ENCODE measurements at places on chromosomes 5 and 9.

DNA sequence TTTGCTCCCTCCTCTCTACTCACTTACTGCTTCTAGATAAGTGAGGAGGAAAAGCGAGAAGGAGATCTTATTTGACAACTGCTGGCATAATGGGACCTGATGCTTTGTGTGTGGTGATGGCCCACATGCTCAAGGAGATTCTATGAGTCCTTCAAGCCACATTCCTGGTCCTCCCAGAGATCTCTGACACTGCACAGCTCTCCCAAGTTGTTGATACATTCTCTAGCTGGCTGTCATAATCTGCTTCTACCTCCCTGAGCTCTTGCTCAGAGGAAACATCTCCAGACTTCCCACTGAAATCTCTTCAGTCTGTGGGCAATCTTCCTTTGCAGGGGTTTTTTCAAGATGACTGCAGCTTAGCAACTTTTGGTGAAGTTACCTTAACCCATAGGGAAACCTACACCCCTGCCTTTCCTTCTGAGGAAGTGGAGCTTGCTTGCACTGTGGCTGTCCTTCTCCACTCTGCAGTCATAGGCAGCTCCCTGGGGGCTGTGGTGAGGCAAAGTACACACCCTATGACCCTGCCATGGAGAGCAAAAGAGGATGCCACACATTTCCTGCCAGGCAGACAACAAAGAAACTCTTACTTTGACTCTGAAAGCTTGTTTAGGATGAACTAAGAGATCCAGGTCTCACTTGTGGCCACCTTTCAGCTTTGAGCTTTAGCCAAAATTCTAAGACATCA is 163.8 kb downstream of the TMEM38B start:
- no peak for DNase-seq

DNA sequence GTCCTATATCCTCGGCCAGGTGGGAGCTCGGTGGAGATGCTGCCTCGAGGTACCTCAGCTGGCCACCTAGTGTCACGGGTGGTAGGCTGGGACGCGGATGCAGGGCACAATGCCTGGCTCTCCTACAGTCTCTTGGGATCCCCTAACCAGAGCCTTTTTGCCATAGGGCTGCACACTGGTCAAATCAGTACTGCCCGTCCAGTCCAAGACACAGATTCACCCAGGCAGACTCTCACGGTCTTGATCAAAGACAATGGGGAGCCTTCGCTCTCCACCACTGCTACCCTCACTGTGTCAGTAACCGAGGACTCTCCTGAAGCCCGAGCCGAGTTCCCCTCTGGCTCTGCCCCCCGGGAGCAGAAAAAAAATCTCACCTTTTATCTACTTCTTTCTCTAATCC is 2.0 kb downstream of the PCDHGC3 start:
- DNase-seq, result no peak

GRCh38 chr5:105735704-105736103 is 1935.0 kb downstream of the EFNA5 start:
- DNase-seq, result no peak

DNA sequence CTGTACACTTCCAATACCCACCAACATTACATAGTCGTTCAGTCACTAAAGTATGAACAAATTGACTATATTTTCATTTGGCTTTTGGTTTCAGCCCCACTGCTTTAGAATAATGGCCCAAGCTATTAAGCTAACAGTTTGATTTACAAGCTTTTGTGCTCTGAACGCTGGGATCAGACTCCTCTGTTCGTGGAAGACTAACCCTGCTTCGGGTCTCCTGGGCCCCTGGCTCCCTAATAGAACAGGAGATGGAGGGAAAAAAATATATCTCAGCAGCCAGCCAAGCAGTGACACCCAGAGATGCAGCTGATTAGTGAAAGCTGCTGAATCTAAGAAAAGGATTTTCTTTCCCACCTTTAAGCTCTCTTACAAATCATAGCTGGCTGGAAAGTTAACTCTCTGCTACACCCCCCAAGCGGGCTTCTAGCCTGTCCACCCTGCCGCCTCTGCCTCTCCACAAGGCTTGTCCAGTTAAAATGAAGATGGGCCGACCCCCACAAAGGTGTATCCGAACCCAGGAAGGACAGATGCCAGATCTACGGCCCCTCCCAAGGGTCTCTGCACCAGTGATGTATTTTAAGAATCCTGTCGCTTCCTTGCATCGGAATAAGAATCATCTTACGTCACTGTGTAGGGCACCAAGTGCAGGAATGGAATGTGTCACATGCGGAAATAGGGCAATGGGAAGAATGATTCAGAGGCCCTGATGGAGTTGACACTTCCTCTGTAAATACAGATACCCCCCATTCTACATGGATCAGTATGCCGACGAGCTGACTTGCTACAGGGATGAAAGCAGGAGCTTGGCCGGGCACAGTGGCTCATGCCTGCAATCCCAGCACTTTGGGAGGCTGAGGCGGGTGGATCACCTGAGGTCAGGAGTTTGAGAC is 33.4 kb upstream of the BARHL1 start:
- DNase-seq, result no peak

DNA sequence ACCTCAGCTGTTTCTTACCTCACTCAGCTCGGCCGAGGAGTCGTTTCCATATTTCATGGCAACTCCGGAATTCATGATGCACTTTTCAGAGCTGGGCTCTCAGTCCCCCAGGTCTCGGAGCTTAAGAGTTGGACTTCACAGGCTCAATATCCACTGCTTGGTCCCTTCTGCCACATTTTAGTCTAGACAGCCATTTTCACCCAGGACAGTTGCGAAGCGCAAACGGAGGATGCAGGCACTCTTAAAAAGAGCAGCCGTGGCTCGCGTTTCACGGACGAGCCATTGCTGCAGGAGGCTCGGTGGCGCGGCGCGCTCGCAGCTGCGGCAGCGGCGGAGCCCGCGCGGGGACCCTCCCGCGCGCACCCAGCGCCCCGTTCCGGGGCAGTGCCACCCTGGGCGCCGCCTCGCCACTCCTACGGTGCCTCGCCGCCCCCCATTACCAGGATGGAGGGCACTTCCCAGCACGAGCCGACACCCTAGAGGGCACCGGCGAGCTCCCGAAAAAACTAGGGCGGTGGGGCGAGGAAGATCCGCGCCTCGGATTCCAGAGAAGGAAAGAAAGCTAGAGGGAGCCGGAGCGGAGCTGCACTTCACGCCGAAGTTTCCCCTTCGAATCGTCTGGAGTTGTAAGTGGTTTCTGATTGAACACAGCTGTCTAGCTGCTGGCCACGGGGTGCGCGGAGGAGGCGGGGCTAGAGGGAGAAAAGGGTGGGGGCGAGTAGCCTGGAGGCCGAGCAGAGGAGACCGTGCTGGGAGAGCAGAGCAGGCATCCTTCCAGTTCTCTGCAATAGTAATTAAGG is 140.3 kb downstream of the TSSK1B start:
- DNase-seq, result peak; percentile 79

GRCh38 chr5:160054047-160054446 is 45.1 kb downstream of the TTC1 start:
- DNase-seq, result no peak

- no peak for DNase-seq
Observed at GRCh38 chr5:169873642-169874041, 106.7 kb downstream of the INSYN2B start.

DNA sequence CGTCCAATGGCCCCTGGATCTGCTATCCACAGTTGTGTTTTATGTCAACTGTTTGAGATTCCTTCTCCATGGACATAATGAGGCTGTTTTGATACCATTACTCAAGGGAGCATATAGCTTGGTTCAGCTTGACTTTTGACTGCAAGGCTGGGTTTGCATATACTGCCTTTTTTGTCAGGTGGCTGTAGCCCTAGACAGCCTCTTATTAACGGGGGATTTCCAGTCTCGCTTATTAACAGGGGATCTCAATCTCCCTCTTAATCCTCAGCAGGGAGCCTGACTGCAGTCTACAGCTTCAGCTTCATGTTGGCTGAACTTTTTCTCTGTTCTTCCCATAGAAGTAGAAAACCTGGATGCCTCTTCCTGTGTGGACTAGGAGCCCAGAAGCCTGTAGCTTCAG is 73.7 kb upstream of the TNC start:
- no peak for DNase-seq

GRCh38 chr9:76756268-76756640 is 8.0 kb upstream of the PCA3 start:
- peak; percentile 6 for DNase-seq

GRCh38 chr9:129185991-129186390 is 7.9 kb upstream of the IER5L start:
- DNase-seq, result peak; percentile 45

DNA sequence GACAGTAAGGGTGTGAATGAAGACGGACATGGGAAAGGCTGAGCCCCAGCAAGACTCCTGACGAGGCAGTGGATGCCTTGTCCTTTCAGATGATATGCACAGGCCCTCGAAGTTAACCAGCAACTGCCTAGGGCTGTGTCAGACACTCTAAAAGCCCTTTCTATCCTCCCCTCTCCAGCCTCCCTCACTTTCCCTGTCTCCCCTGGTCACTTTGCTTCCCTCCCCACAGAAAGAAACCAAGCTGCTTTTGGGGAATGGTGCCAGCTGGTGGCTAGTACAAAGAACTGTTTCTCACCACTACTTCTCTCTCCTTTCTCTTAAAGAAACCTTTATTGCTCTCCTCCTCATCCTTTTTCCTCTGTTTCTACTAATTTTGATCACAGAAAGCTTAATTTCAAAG is 21.4 kb downstream of the LHFPL2 start:
- no peak for DNase-seq

DNA sequence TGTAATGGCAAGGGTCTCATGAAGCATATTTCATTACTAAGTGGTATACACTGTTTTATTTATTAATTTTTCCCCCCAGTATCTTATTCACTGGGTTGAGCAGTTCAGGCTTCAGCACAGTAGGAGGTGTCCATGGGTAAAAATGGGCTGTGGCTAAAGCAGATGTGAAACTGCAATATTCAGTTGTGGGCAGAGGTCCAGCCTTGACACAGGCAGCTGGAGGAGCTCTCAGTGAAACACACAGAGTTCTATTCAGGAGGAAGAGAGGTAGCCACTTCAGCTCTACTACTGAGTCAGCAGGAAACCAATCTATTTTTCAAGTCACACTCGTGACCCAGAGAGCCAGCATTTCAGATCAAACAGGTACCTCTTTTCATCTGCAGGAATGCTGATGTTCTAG is 418.3 kb downstream of the CDH10 start:
- peak; percentile 11 for DNase-seq

DNA sequence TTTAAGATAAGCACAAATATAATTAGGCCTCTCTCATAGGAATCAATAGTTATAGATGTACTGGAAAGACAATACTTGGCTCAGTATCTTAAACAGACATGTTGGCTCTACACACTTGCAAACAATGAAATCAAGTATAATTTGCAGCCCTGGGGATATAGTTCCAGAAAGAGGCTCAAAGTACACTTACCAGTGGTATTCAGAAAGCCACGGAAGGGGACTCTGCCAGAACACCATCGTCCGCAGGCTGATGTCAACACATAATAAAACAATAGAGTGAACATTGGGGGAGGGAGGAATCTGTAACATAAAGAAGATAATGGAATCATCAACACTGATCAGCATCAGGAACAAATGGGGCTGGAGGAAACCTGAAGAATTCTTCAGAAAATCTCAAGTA is 31.2 kb upstream of the EBF1 start:
- DNase-seq, result no peak

DNA sequence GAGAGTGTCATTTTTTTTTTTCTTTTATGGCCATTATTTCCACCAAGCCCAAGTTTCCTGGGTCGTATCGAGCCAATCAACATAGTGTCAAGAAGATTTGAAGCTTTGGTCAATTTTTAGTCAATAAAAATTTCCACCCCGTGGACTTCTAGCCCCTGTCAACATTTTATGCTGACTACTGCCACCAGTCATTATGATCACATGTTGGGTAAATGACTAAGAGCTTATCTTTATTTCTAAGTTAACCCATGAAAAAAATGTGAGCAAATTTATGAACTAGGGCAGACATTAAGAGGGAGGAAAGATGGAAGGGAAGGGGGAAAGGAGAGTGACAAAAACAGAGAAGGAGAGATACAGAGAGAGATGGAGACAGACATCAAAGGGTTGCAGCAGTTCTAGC is 143.5 kb upstream of the ALDH1B1 start:
- DNase-seq, result no peak

GRCh38 chr9:108219664-108220063 is 636.1 kb downstream of the ACTL7B start:
- no peak for DNase-seq

GRCh38 chr5:30502277-30502676 is 691.2 kb upstream of the CDH6 start:
- peak; percentile 72 for DNase-seq

- DNase-seq, result no peak
Observed at GRCh38 chr9:133389025-133389557, 12.9 kb downstream of the STKLD1 start.

- DNase-seq, result peak; percentile 29
Observed at GRCh38 chr5:107968998-107969397, 298.3 kb upstream of the EFNA5 start.

- no peak for DNase-seq
Observed at GRCh38 chr9:98173181-98173580, 19.3 kb downstream of the CORO2A start.

- no peak for DNase-seq
Observed at GRCh38 chr9:100567856-100568255, 10.0 kb upstream of the CAVIN4 start.

- DNase-seq, result no peak
Observed at GRCh38 chr5:19488786-19489185, 499.2 kb downstream of the CDH18 start.

DNA sequence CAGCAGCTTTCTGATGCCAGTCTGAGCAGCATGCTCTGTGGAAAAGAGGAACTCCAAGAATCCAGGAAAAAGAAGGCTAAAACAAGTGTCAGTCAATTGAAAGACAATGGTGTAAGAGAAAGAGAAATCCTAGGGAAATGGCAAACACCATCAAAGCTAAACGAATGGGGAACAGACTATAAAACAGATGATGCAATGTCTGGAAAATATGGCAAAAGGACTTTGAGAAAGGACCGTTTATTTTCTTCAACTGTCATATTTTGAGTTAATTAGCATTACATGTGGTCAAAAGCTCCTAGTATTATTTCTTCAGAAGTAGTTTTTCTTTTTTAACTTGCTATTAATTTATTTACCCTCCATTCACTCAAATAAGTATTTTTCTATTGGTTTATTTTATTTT is 465.2 kb downstream of the LRRC70 start:
- DNase-seq, result no peak

DNA sequence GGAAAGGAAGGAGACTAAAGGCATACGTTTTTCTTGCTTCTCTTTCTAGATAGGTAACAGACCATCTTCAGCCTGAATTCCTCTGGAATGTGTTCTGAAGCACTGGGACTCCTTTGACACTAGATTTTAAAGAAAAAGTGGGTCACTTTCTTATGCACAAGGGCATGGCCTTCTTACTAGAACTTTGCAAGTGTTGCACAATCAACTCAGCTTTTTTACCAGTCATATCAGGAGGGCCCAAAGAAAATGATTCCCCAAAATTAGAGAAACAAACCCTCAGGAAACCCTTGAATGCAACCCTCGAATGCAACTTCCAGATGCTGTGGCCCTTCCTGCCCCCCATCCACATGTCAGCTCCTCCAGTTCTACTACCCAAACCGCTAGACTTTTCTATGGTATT is 93.9 kb downstream of the YTHDC2 start:
- no peak for DNase-seq

Data from mammary epithelial cell (primary cell).